ENCODE measurements at places on chromosomes 7 and 10.

GRCh38 chr7:75624134-75624832 lies 114.5 kb downstream of the HIP1 start:
- DNase-seq = peak; percentile 82

GRCh38 chr10:66996996-66997395 lies 71.2 kb downstream of the LRRTM3 start:
- DNase-seq = no peak

GRCh38 chr10:70752571-70752970 lies 32.6 kb downstream of the TBATA start:
- DNase-seq = no peak

GRCh38 chr7:42698600-42699374 lies 213.1 kb downstream of the C7orf25 start:
- no peak for DNase-seq

DNA sequence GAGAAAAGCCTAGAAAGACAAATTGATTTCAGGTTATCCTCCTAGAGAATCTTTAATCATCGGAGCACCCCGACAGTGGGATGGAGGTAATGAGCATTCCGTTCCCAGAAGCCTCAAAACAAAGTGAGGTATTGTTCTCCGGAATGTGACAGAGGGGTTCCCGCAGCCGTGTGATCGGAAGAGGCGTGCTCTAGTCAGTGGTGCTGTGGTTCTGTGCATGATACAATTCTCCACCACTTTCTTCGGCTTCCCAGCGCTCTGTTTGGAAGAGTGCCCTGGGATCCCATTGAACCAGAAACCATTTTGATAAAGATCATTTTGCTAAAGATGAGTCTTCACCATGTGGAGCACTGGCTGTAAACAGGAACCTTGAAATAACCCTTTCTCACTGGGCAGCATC lies 434.6 kb downstream of the PAXIP1 start:
- DNase-seq = no peak

DNA sequence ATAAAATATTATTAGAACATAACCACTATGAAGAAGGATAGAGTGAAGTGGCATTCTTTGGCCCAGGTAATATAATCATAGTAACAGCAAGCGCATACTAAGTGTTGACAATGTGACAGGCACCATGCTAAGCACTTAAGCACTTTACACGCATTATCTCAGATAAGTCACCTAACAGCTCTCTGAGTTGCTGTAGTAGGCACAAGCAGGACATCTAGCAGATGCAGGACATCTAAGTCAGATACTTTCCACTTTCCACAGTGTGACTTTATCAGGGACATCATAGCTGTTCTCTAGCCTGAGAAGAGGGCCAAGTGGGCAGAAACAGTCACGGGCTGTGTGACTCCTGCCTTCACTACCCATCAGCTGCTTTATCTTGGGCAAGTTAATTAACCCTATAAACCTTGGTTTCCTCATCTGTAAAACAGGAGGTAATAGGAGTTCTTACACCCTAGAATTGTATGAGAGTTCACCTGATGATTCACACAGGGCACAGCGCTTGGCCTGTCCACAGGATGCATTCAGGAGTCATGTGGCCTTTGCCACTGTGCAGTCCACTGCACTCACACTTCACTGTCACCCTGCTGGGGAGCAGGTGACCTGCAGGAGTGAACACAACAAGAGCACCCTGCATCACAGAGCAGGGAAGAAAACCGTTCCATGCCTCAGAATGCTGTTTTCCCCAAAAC lies 12.5 kb downstream of the LIPA start:
- no peak for DNase-seq

DNA sequence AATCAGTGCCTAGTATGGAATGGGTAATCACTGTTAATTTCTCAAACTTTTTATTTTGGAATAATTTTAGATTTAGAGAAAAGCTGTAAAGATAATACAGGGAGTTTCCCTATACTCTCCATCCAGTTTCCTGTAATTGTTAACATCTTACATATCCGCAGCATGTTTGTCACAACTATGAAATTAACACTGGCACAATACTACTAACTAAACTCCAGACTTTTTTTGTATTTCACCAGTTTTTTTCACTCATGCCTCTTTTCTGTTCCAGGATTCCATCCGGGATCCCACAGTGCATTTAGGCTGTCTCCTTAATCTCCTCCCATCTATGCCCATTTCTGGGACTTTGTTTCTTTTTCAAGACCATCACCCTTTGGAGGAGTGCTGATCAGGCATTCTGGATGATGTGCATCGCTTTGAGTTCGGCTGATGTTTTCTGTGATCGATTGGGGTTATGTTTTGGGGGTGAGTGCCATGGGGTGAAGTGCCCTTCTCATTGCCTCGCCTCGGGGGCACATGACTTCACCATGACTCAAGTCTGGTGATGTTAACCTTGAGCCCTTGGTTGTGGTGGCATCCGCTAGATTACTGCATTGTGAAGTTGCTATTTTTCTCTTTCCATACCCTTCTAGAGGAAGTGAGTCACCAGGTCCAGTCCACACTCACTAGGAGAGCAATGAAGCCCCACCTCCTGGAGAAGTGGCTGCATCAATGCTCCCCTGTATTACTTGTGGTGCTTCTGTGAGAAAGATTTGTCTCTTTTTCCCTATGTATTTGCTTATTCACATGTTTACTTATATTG lies 43.9 kb upstream of the GRB10 start:
- DNase-seq = peak; percentile 84

DNA sequence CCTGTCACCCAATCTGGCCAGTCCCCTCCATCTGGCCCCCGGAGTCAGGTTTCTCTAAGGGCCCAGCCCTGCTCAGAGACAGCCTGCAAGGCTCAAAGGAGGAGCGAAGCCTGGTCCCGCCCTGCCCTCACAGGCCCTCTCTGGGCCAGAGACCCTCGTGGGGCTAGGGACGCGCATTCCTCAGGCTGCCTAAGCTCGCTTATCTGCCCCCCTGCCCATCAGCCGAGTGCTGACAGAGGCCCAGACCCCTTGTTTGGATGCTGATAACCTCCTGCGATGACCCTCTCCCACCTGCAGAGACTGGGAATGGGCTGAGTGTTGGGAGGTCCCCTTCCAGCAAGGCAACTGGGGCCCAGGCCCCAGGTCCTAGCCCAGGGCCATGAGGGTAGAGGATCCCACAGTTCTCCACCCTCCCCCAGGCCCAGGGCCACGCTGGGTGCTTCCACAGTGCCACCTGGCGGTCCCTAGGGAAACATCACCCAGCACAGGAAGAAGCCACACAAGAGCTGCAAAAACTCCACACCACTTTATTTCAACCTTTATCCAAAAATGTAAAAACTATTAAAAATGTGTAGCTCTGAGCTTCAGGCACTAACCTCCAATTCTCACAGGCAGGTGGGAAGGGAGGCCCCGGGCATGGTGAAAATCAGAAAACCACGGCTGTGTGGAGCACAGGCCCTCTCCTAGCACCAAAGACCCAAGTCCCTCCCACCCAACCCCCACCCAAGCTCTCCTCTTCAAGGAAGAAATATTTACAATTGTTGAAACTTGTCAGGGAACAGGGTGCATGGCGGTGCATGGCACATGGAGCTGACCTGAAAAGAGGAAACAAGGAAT lies 2.2 kb downstream of the NPM3 start:
- peak; percentile 77 for DNase-seq

- no peak for DNase-seq
Observed at GRCh38 chr7:147472556-147472955, 1118.0 kb upstream of the C7orf33 start.

DNA sequence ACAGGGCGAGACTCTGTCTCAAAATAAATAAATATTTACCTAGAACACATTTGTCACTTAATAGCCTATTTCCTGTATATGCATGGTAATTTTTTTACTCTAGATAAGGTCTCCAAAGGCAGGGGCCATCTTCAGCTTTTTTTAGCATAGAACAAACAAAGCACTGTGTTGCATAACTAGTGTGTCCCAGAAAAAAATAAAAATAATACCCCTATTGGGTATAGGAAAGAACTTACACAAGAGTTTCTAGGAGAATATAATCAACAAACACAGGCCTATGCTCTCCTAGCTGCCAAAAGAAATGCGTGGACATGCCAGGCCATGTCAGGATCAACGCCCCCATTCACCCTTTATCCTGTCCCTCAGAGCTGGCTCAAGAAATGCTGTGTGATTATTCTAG lies 103.6 kb downstream of the PARD3 start:
- peak; percentile 48 for DNase-seq

DNA sequence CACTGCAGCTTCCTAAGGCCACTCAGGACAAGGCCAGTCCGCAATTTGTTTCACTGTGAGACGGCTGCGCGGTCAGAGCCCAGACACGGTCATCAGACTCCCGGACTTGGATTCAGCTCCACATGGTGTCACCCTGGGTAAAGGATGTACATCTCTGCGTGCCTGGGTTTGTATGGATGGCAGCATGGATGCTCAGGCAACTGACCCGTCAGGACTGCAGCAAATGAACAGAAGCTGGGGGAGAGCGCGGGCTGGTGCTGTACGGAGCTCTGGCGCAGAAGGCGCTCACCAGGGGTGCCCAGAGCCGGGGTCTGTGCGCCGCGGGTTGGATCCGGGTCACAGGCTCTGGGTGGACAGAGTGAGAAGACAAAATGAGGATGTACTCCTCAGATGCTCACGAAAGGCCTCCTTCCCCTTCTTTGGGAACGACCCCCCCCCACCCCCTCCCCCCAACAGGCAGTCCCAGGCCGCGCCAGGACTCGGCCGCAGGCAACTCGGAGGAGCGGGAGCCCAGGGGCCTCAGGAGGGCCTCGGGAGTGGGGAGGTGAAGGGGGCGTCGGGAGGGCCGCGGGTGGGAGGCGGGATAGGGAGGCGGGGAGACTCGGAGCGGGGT lies 92.4 kb downstream of the CXCL12 start:
- DNase-seq = no peak

DNA sequence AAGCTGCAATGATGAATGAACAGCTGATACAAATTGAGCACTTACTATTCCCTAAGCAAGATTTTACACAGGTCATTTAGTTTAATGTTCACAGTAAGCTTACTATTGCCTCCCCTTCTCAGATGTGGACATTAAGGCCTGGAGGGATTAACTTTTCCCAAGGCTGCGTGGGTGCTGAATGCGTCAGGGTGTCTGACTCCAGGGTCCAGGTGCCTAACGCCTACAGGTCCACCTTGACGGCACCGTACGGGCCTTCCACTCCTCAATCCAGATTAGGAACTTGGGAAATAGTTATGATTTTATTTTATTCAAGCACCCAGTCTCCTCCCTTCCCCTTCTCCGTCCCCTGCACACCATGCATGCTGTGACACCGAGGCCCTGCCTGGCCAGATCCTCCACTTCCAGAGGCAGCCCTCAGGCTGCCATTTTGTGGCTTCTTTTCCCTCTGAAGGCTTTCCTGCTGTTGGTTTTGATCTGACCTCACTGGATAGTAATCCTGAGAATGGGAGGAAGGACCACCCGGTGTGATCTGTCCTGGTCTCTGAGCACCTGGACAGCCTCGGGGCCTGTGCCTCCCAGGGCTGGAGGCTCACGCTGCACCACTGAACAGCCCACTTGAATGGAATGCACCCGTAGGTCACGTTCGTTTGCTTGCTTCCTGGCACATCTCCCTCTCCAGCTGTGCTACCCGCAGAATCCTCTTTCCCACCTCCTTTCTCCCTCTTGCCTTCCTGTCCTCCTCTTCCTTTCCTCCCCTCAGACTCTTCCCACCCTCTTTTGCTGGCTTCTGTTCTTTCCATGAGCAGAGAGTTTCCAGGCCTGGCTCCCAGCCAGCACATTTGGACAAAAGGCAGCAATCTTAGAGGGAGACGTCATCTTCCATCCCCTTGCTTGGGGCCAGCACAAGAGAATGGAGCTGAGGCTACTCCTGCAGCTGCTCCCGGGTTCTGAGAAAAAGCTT lies 14.4 kb downstream of the DENND2A start:
- peak; percentile 97 for DNase-seq

- DNase-seq = no peak
Observed at GRCh38 chr7:135900065-135900546, 77.1 kb downstream of the MTPN start.

Data from choroid plexus epithelial cell (primary cell).